ENCODE measurements at places on chromosomes 2 and 18.

DNA sequence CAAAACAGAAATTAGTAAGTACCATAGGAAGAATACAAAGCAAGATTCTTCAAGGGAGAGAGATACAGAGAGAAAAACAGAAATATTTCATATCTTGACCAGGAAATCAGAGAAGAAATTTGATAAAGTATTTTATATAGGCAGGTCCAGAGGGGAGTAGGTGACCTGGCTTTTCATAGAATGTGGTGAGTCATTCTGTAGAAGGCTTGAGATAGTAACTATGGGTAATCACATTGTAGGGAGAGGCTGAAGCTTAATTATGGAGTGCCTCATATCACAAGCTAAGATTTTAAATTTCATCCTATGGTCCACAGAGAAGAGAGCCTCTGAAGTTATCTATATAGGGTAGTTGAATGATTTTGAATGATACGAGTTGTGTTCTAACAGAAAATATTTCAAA, 195.0 kb upstream of the CYRIA start:
- DNase-seq: no peak

DNA sequence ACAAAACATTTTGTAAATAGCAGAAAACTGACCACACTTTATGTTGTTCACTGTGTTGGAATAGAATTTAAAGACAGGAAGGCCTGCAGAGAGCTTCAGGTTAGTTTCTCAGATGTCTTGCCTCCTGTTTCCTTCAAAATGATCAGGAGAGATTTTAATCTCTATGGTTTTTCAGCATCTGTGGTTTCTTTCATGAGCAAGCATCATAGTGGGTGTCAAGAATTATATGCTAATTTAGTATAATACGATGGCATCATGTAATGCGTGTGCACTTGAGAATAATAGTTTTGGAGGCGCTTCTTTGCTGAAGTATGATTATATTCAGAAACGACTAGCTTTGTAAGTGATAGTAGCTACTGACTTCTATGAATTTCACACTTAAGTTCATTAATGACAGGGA, 149.9 kb downstream of the PLCL1 start:
- DNase-seq: no peak

DNA sequence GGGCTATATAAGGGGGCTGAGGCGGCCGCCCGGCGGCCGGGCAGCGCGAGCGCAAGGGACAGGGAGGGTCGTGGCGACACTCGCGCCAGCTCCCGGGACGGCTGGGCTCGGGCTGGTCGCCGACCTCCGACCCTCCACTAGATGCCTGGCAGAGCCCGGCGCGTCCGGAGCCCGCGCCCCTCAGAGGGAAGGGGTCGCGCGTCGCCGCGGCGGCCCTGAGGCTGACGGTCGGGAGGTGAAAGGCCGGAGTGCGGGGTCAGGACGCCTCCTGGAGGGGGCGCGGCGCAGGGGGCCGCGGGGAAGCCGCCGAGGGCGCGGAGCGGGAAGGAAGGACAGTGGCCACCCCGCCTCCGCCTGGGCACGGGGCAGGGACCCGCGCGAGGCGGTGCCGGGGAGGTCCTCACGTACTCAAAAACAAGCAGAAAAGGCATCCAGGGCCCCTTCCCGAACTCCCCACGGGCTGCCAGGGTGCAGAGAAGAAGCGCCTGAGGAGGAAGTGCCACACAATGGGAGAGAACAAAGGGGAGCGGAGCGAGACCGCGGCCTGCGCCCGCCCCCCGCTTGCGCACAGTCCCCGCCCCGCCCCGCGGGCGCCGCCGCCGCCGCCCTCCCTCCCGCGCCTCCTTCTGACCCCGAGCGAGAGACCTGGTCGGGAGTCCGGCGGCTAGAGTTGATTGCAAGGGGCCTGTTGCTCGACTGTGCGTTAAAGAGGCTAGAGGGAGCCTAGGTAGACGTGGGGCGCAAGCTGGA, 776 bp upstream of the KLF7 start:
- DNase-seq: peak; percentile 81

GRCh38 chr2:100819370-100820272, at the start of gene NPAS2:
Gene NPAS2 (plus strand): TSS chr2:100820139. CDS start chr2:100904755, 84,616 bp downstream.
- DNase-seq: peak; percentile 69

All from Daoy (cell line).